H1 (cell line): ENCODE measurements at places on chromosomes 5 and 9. TPM values are rescaled to one million over a fixed set of nuclear protein-coding genes. Genes with fewer than 3 reads are reported as not detected.

DNA sequence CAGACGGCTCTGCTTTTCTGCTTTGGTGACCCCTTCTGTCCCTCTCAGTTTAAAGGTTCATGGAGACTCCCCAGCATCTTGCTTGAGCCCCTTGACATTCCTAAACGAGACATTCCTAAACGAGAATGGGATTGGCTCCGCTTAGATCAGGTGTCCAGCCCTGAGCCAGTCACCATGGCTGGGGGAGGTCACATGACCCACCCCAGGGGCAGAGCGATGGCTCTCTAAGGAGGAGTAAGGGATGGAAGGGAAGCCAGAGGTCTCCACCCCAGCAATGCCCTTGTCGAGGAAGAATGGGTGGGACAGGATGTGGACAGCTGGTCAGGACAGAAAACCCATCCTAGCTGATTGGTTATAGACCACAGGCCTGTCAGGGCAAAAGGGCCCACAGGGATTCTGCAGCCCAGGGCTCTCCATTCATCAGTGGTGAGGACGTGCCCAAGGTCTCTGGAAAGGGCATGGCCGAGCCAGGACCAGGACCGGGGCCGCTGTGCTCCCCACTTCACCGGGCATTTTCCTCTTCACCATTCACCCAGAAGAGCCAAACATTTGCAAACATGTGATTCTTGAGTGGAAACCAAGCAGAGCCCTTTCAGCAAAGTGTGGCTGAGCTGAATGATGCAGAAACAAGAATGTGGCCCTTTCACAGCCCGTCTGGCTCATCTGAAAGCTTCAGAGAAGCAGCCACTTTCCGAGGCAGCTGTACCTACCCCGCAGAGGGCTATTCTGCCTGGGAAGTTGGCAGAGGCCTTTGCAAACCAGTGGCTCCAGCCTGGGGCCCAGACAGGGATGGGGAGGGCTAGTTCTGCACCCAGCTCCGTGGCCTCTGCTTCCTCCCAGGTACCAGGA, 19.8 kb upstream of the AIF1L start:
- no peak for DNase-seq

KIF24 gene
- total RNA-seq, result 3.9 and 4.5 TPM in 2 replicates

DNA sequence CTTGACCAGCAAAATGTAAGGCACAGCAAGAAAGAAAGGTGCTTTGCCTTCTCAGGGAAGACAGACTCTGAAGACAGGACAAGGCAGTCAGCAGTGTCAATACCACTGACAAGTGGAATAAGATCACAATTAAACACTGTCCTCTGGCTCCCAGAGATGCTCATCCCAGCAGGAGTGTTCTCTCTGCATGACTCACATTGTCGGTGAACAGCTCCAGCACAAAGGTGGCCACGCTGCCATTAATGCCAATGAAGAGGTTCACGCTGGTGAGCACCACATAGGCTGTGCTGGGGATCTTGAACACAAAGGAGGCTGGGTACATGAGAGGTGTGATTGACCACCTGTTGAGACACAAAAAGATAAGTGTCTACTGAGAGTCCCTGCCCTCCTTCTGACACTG, 31.9 kb downstream of the NIPSNAP3B start:
- peak; percentile 32 for DNase-seq

GRCh38 chr5:38187532-38187931, 70.8 kb upstream of the EGFLAM start:
- DNase-seq, result no peak

GRCh38 chr5:157273131-157273556, 7.2 kb downstream of the CYFIP2 start:
- no peak for DNase-seq

DNA sequence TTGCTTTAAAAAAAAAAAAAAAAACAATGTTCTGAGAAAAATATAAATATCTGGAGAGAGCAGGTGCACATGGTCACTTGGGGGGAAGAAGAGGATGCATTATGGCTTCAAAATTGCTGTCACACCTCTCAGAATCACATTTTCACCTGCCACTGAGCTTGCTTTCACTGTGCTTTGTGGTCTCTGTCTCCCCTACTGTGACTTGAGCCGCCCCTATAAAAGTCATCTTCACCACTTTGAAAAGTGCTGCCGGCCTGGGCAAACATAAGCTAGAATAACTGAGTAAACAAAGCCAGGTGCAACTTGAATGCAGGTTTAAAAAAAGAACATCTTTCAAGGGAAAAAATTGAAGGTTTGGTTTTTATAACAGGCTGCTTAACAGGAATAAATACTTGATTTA, 368.1 kb upstream of the GRIA1 start:
- DNase-seq, result no peak

- no peak for DNase-seq
Measured at GRCh38 chr5:54387031-54387430, 68.5 kb upstream of the HSPB3 start.

TSSK1B gene
- not detected in 2 replicates for total RNA-seq

DNA sequence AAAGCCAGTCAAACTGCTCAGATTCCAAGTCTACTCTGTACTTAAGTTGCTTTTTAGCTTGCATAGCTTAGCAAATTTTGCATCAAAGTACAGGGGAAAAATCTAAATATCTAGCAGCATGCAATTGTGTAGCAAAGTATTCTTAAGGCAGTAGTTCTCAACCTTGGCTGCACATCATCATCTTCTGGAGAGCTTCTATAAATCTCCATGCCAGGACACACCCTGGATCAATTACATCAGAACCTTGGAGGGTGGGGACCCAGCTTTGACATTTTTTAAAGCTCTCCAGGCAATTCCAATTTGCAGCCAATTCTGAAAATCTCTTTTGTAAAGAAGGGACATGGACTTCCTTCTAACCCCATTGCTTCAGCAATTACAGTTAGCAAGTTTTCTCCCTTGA, 187.5 kb downstream of the SNCAIP start:
- DNase-seq, result no peak

GRCh38 chr9:33155393-33155792, 11.7 kb downstream of the B4GALT1 start:
- no peak for DNase-seq

DNA sequence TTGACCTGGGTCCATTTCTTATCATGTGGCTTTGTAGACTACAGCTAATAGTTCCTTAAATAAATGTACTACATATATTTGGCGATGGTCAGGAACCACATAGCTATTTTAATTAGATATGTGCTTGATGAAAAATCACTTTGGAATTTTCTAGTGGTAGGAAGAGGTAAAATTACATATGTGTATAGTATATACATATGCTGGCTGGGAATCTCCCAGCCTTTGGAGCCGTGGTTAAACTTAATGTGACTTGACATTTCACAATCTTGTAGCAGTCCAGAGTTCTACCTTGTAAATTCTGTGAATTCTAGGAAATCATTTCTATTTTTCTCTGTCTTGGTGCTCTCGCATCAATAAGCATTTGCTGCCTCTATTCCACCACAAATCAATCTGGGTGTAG, 565.0 kb downstream of the DMRTA1 start:
- DNase-seq, result no peak
